ENCODE measurements at places on chromosomes 13 and 19.

- DNase-seq, result no peak
Measured at GRCh38 chr13:95509521-95510310, 42.8 kb upstream of the CLDN10 start.

DNA sequence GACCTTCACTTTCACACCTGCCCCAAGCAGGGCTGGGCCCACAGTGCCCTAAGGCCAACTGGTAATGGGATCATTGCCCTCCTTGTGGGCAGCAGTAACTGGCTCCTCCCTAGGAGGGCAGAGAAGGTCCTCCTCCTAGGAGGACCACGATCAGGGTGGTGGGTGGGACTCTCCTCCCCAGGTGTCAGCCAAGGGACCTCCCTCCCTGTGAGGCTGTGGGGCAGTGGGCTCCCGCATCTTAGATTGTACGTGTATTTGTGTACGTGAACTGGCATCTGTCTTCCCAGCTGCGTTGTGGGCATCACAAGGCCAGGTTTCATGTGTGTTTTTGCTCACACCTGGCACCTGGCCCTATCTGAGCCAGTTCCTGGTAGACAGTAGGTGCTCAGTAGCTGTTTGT, 111.8 kb downstream of the SOX1 start:
- no peak for DNase-seq

GRCh38 chr19:38019396-38019724, 112.4 kb downstream of the SIPA1L3 start:
- DNase-seq, result no peak

DNA sequence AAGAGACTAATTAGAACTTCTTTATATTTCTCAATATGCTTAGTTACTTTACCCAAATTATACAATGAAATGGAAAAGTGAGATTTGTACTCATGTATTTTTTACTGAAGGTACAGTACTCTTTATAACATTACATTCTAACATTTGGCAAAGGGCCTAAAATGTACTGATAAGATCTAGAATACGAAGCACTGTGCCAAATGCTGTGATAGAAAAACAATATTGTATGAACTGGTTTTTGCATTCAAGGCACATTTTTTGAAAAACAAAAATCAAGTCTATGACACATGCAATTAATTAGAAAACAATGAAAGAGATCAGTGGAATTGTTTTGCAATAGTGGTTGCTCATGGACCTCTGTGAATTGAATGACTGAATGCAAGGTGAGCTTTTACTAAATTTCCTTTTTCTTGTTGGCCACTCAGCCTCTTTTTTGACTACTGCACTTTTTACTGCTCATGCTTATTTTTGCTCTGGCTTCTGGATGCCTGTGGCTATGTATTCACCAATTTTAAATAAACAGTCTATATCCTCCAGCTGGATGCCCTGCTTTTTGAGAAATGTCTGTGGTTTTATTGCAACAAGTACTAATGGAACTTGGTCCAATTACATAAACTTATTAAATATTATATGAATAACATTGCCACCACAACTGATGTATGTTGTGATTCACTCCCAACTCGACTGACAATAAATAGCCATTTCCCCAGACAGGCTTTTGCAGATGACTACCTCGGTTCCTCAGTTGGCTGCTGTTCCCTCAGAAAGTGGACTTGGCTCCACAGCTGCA, 41.4 kb upstream of the OBI1 start:
- no peak for DNase-seq

GRCh38 chr13:39616087-39616694, 13.2 kb upstream of the LHFPL6 start:
- no peak for DNase-seq

DNA sequence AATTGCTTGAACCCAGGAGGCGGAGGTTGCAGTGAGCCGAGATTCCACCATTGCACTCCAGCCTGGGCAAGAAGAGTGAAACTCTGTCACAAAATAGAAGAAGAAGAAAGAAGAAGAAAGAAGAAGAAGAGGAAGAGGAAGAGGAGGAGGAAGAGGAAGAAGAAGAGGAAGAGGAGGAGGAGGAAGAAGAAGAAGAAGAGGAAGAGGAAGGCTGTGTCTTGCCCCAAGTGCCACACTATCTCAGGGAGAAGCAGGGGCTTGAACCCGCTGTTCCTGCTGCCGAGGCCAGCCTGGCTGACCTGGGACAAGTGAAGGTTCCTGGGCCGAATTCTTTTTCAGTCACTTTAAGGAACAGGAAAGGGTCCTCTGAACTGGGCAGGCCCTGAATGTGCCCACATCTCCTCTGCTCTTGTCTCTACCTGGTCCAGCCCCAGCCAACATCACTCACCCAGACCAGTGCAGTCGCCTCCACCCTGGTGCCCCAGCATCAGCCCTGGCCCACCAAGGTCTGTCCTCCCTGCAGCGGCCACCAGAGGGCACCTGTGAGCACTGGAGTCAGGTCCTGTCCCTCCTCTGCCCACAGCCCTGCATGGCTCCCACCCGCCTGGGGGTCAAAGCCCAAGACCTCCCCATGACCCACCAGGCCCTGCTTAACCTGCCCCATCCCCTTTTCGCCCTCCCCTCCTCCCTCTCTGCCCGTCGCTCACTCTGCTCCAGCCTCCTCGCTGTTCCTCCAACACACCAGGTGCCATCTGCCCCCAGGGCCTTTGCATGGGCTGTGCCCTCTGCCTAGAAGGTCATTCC, 20.0 kb downstream of the TICAM1 start:
- no peak for DNase-seq

GRCh38 chr13:102280366-102280765, 121.5 kb downstream of the FGF14 start:
- no peak for DNase-seq

DNA sequence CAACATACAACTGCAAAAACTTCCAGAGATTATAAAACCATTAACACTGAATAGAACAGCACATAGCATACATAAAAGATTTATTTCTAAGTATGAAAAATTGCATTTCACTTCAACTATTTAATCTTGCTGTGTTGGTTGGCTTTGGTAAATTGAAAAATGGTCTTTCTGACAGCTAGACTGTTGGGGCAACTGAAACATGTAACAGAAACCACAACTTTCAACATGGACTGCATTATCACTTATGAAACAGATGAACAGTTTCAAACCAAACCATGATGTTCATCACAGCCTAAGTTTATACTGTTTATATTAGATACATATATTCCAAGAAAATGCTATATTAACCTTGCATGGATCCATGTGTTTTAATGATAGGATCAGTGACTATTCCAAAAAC, 324.1 kb upstream of the PCDH9 start:
- DNase-seq, result no peak

- DNase-seq, result no peak
Measured at GRCh38 chr19:40387155-40387554, 2.8 kb downstream of the HIPK4 start.

- no peak for DNase-seq
Measured at GRCh38 chr13:47168618-47169017, 271.8 kb upstream of the HTR2A start.

DNA sequence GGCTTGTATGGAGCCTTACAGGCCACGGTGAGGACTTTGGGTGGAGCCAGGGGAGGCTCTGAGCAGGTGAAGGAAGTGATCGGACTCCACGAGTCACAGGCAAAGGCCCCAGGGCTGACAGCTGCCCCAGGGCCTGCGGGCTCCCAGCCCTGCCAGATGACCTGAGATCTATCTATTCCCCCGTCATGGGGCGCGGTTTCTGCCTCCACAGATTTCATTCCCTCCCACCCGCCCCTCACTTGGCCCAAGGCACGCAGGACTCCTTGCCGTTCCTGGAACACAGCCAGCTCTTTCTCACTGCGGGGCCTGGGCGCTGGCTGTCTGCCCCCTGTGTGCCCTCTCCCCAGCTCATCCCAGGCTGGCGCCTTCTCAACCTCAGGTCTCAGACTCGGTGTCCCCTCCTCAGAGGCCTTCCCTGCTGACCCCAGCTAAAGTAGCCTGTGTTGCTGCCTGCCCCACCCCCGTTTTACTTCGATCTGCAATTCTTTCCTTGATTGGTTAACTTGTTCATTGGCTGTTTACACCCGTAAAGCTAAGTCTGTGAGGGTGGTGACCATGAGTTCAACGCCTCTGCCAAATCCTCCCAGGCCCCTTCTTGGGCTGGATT, 13.9 kb upstream of the PAK4 start:
- DNase-seq, result no peak

GRCh38 chr19:18496980-18497256, 25.0 kb downstream of the ELL start:
- no peak for DNase-seq

DNA sequence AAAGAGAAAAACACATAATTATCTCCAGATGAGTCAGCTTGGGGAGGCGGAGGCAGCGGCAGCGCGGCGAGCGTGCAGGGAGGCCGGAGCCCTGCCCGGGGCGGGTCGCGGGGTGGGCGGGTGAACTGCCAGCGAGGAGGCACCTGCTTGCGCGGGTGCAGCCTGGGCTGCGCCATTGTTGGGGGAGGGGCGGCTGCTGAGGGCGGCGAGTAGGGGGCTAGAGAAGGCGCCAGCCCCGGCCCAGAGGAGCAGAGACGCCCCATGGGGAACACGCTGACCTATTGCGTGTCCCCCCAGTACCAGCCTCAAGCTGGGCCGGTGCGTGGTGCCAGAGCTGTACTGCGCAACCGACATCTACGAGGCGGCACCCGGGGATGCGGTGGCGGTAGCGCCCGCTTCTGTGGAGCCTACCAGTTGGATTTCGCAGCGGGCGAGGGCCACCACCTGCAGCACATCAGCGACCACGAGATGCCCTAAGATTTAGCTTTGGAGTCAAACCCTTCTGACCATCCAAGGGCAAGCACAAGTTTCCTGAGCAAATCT, 16.7 kb downstream of the ZNF100 start:
- DNase-seq, result no peak

GRCh38 chr13:97125810-97126738, 96.1 kb upstream of the MBNL2 start:
- DNase-seq, result no peak

DNA sequence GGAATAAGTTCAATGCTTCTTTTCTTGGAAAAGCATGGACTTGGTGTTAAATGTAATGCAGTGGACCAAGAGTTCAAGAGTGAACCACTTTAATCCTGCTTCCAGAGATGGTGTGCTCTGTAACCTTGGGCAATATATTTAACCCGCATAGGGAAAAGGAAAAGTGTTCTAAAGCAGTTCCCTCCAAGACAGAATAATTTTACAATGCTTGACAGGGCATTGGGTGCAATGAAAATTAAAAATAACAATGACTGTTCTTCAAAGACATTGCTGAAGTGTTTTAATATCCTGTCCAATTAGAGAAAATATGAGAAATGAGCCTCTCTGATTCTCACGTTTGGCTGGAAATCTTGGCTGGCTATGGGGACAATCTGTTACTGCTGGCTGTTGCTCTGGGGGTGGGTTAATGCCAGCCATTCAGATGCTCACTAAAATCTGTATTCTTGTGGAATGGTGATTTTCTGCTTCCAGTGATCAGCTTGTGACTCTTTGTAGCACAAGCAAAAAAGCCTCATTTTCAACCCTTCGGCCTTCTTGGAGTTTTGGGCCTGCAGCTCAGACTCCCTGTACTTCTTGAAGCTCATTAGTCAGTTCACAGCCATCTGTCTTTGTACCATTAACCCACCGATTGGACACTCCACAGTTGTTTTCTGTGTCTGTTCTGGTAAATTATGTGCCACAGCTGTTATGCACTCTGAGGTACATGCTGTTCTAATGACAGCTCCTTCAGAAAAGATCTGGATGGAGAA, 310.6 kb downstream of the LMO7 start:
- no peak for DNase-seq

- no peak for DNase-seq
Measured at GRCh38 chr13:43981091-43981490, 101.4 kb downstream of the LACC1 start.

- no peak for DNase-seq
Measured at GRCh38 chr13:94993616-94994015, 281.3 kb upstream of the SOX21 start.

GRCh38 chr19:29628661-29629385, 22.7 kb downstream of the POP4 start:
- no peak for DNase-seq

DNA sequence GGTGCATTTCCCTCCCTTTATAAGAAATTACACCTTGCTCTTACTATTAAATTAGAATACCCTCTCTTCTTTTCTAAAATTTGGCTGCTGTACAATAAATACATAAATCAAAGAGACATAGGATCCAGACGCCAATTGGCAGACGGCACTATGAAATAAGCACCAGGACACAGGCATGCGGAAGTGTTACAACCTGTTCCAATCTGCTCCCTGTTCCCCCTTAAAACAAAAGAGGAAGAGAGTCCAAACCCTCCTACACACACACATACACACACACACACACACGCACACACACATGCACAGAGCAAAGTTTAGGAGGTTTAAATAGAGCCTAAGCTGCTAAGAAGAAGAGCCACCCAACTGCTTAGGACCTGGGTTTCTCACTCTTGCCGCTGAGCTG, 75.6 kb upstream of the ZNF507 start:
- DNase-seq, result no peak

GRCh38 chr19:8373867-8374813, 10.2 kb downstream of the ANGPTL4 start:
- DNase-seq, result no peak

DNA sequence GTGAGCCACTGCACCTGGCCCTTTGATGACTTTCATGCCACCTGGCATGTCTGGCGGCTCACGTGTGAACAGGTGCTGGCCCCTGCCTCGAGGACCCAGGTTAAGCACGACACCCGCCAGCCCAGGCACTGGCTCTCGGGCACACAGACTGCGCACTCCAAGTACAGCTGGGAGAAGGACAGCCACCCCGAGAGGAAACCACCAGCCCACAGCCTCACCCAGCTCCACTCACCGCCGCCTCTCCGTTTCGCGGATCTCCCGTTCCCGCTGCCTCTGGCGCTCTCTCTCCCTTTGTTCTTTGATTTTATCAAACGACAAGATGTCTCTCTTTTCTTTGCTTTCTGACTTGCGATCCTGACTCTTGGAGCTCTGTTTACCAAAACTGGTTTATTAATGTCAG, 27.4 kb upstream of the TINCR start:
- DNase-seq, result no peak

DNA sequence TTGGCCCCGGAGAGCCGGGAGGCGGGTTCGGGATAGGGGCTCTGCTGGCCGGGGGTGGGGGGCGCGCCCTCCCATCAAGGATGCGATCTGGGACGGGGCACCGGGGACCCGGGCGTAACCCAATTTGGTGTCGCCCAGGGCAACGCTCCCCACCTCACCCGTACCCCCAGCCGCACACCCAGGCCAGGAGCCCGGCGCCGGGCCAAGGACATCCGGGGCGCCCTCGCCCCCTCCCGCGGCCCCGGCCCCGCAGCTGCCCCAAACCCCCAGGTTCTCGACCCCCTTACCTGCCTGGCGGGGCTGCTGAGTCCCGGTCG, 525 bp downstream of the SHANK1 start:
- no peak for DNase-seq

GRCh38 chr19:4477034-4477801, 5.1 kb downstream of the HDGFL2 start:
- DNase-seq, result no peak

GRCh38 chr19:7238051-7238450, 56.2 kb downstream of the INSR start:
- DNase-seq, result no peak
